Prostate gland (tissue), 2 donors: ENCODE measurements at places on chromosomes 6 and 20.

DNA sequence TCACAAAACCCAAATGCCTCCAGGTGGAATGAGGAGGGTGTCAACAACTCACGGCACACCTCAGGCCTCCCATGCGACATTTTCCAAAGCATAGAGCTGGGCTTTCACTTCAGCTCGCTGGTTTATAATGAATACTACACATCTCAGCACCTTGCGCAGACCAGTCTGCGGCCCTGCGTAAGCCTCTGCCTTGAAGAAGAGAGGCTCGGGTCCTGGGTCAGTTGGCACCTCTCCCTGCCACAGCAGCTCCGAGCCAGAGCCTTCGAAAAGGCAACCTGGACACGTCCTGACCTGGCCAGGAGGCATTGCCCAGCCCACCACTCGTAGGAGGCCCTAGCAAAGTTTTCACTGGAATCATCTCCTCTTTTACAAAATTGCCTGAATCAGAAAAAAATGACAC lies 183.0 kb upstream of the AFDN start:
- DNase-seq: no peak

DNA sequence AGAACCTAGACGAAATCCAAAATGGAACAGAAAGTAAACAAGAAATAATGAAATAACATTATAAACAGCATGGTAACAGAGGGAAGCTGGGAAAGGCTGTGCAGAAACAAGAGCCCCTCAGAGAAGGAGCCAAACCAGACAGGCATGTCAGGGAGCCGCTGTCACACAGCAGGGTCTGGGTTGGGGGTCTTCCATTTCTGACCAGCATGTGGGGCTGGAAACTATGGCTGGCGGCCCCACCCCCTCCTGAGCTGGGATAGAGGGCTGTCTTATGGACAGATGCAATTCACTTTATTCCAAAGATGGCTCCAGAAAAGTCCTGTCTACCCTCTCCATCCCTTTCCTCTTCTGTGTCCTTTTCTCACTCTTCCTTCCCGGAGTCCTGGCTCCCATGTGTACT lies 27.3 kb downstream of the C6orf89 start:
- DNase-seq: no peak

DNA sequence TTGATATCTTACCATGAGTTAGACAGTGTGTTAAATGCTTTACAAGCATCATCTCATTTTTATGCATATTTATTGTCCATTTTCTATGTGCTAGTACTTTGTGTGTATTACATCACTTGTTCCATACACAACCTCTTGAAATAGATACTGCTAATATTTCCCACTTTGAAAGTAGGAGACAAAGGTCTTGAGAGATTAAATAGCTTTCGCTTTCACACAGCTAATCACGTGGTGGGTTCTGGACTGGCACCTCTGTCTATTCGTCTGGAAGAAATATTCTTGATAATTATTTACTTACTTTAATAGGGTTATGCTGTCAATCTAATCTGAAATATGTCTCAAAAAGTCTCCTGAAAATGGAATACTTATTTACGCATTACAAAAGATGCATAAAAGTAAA lies 30.2 kb downstream of the EPHA7 start:
- no peak for DNase-seq

DNA sequence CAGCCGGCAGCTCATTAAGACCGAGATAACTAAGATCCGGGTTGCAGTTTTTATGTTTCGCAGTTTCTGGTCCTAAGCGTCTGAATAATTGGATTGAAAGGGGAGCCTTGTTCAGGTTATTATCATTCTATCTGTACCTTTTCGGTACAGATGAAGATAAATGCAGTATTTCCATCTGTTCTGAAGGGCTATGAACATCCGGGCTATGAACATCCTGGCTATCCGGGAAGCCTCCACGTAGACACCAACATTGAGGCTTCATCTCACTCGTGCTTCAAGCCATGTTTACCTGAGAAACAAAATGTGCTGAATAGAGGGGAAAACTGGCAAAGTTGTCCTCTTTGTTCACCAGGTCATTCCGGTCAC lies 399 bp upstream of the REPS1 start:
- DNase-seq: no peak

GRCh38 chr20:40678286-40678875 lies 10.7 kb downstream of the MAFB start:
- DNase-seq: no peak

DNA sequence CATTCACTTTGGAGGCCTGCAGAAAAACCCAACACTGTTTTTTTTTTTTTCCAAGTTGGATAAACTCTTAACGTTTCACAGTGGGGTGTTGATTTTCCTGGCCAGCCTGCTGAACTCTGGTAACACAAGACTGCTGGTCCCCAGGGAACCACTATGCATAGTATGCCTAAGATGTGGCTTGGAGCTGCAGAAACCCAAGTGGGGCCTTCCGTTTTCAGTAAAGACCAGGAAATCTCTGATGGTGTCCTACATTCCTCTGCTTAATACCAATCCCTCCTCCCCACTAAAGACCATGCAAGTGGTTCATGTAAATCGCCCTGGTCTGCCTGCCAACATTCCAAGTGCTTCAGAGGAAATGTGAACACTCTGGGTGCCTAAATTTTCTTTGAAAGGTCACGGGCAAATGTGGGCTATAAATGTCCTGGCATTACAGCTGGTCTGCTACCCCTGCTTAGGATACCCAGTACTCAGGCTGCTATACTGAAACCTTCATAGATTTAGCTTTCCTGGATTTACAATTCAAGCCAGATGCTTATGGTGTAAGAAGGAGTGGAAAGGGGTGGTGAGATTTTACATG lies 615.4 kb downstream of the MAFB start:
- no peak for DNase-seq

DNA sequence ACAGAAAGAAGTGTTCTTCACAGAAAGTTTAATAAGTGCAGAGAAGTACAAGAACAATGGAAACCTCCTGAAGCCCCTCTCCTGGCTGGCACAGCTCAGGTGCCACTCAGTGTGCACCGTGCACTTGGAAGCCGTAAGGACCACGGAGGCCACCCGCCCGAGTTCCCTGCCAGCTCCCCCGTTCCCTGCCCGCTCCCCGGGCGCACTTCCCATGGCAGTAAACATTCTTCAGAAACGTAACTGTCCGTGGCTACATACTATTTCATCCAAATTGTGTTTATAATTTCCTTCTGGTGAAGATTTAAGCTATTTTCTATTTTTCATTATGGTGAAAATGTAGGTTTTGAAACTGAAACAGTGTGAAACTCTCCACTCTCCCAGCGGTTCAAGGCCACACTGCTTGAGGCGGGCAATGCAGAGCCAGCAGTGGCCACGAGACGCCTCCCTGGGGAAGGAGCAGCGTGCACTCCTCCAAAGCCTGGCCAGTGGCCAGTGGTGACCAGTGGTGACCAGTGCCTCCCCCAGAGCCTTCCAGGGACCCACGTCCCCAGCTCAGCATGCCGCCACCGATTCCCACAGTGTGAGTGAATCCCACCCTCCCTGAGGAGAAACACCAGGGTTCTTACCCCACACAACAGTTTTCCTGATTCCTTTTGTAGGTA lies 46.4 kb downstream of the TAF4 start:
- DNase-seq: no peak
